ENCODE measurements at places on chromosomes 16 and 17. TPM values are rescaled to one million over a fixed set of nuclear protein-coding genes. Genes with fewer than 3 reads are reported as not detected.

The KRT36 gene
- not detected for total RNA-seq

The PRM1 gene
- not detected for total RNA-seq

The MT1G gene
- 16.0 TPM for total RNA-seq

The ANKFN1 gene
- total RNA-seq: 0.54 TPM

The PIRT gene
- total RNA-seq: 1.3 TPM

The UMOD gene
- total RNA-seq: not detected

DNA sequence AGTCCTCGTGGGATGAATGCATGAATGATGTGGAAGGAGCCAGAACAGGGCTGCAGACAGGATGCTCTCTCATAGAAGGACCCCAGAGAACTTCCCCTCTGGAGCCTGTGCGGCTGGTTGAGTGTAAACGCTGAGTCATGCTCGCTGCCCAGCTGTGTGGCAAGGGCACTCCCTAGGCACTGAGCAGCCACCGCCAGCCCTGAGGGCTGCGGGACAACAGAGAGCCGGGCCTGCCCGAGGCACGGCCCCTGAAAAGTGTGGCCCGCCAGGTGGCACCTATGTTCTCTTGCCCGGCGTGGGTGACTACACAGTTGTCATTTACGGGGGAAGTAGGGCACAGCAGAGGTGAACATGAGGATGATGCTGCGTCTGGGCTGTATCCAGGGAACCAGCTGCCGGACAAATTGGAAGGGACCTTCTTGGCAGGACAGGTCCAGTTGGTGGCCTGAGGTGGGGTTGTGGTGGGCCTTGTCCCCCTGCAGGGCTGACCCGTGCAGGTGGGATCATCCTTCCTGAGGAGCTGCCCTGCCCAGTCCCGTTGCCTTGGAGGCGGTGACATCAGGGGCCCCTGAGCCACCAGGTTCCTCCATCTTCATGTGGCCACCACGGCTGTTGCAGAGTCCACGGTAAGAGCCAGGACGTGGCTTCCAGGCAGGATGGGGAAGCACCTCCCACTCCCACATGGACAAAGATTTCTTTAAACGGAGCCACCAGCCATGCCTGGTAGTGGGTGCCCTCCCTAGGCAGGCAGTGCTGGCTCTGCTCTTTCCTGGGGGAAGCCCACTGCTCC lies 94.8 kb upstream of the CBX4 start:
- ATAC-seq: peak; percentile 37

- ATAC-seq: no peak
Observed at GRCh38 chr16:13645601-13646245, 274.2 kb upstream of the ERCC4 start.

DNA sequence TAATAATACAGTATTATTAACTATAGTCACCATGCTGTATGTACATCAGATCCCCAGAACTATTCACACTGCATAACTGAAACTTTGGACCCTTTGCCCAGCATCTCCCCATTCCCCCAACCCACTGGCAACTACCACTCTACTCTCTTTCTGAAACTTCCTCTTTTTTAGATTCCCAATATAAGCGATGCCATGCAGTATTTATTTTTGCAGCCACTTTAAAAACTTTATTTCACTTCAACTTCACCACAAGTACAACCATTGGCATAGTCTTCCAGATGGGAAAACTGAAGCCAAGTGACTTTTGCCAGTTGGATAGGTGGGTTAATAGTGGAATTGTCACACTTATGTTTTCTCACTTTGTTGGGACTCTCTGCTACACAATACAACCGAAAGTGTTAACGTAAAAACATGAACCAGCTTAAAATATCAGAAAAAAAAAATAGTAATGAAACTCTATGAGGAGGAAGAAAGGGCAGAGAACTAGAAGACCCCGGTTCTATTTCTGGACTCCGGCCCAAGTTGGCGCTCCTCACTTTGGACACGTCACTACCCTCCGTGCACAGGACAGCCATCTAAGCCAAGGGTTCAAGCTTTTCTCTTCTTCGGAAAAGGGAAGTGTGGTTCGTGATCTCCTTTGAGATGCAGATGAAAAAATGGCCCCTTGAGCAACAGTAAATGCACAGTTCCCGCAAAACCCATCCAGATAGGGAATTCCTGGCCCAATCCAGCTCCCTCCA lies 743 bp downstream of the SHCBP1 start:
- ATAC-seq: no peak

- no peak for ATAC-seq
Observed at GRCh38 chr16:89602273-89602951, 11.0 kb upstream of the DPEP1 start.

GRCh38 chr16:13335879-13336278 lies 434.5 kb downstream of the SHISA9 start:
- no peak for ATAC-seq

DNA sequence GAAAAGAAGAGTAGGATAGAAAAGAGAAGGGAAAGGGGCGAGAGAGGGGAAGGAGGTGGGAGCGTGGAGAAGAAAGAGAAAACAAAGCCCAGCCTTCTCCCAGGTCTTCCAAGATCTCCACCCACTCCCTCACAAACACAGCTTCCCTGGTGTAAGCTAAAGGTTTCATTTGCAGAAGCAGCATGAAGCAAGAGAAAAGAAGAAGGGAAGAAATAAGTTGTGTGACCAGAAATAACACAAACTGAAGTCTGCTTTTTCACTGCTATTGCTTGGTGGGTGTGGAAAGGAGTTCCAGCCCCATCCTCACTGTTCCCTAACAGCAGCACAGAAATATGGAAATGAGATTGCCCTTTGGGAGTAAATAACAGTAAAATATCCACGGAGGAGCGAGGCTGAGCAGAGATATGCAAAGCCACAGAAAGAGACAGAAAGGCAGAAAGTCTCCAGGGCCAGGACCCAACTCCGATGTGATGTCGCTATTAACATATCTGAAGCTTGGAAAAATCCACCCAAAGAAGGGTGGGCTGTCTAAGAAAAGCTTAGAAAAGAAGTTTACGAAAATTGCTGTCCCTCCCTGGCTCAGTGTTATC lies 10.3 kb upstream of the GAS7 start:
- no peak for ATAC-seq

GRCh38 chr16:80996688-80997138 lies 10.0 kb downstream of the CMC2 start:
- no peak for ATAC-seq

DNA sequence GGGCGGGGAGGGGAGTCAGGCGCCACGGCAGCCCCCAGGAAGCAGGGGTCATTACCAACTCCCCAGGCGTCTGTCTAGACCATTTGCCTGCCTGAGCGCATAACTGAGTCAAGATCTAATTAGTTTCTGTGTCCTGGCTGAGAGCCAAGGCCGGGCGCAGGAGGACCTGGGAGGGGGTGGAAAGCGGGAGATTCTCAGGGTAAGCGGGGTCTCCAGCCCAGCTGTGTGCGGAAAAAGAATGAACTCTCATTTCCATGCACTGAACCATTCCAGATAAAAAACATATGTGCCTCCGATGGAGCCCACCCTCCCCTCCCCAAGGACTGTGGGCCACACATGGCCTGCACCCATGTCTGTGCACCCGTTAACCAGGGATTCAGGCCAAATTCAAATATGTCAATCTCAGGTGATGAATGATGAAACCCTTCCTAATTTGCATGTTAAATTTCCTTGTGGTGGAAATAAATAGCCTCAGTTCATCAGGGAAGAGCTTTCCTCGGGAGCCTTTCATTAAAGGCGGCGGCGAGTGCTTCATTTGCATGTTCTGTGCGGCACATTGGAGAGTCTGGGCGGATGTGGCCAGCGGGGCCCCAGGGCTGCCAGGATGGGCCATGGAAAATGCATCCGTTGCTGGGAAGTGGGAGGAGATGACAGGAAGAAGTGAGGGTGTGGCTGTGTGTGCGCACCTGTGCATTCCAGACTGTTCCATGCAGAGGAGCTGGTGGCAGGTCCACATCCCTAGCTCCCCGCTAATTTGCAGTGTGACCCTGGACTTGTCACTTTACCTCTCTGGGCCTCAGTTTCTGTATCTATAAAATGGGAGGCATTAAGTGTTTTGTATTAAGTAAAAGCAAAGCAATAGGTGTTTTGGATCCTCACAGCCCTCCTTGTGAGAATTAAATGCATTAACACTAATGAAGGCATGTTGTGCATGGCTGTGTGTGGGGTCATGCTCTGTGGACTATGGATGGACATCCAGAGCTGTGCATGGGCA lies 151.1 kb downstream of the SDK2 start:
- no peak for ATAC-seq

DNA sequence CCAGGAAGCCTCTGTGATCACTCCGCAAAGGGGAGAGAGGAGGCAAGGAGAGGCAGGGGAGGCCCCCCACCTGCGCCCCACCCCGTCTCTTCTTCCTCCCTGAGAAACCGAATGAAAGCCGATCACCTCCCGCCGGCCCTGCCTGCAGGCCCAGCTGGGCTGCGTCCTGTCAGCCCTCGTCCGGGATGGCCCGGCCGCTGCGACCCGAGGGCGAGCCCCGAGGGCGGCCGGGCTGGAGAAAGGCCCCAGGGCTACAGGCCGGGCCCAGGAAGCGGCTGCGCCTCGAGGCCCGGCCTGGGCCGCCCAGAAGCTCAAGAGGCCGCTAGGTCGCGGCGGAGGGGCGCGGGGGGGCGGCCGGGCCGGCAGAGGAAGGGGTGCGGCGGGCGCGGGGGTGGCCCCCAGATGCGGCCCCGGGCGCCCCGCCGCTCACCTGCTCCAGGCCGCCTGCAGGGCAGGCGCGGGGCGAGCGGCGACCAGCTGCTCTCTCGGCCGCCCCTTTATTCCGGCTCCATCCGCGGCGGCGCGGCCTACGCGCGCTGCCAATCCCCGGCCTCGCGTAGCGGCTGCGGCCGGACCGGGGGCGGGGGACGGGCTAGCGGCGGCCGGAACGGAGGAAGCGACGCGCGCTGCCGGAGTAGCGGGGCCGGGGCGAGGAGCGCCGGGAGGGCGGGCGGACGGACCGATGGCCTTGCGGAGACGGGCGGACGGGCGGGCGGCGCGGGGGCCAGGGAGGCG lies at the start of gene ZNF319:
Gene ZNF319, minus strand, starts transcription at position 702 of the 735 bp plus-strand sequence. CDS start 2,407 bp downstream, outside the sequence.
- ATAC-seq: peak; percentile 19

DNA sequence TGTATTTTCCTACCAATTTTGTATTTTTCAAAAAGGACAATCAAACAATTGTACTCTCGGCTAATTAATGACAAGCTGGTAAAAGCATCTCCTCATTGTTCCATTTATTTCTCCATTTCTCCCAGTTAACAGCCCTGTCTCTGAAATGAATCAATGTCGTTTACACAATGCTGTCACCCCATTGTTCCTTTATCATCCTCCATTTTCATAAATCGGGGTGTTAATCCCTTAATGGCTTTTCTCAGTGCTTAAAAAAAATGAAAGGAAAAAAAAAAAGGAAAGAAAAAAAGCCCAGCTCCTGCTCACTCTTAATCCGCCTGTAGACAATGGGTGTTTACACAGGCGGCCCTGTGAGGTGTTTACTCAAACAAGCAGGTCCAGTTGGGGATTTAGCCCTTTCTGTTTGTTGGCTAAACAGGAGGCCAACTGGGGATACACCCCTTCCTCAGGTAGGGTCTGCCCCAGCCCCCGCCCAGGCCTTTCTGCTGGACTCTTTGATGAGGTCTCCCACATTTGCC lies 86.8 kb upstream of the SALL1 start:
- ATAC-seq: no peak

GRCh38 chr17:9859781-9860180 lies 34.1 kb downstream of the GLP2R start:
- ATAC-seq: no peak

GRCh38 chr16:50681021-50681885 lies at the start of gene SNX20:
Gene SNX20, minus strand, starts transcription at chr16:50681312. Its CDS starts 3,786 bp downstream, at chr16:50677526.
- ATAC-seq: peak; percentile 50

Data from gastroesophageal sphincter (tissue), 4 donors.